NT2/D1 (cell line): ENCODE measurements at places on chromosomes 11 and 22.

GRCh38 chr11:132158696-132159095, 788.3 kb downstream of the NTM start:
- no peak for DNase-seq

DNA sequence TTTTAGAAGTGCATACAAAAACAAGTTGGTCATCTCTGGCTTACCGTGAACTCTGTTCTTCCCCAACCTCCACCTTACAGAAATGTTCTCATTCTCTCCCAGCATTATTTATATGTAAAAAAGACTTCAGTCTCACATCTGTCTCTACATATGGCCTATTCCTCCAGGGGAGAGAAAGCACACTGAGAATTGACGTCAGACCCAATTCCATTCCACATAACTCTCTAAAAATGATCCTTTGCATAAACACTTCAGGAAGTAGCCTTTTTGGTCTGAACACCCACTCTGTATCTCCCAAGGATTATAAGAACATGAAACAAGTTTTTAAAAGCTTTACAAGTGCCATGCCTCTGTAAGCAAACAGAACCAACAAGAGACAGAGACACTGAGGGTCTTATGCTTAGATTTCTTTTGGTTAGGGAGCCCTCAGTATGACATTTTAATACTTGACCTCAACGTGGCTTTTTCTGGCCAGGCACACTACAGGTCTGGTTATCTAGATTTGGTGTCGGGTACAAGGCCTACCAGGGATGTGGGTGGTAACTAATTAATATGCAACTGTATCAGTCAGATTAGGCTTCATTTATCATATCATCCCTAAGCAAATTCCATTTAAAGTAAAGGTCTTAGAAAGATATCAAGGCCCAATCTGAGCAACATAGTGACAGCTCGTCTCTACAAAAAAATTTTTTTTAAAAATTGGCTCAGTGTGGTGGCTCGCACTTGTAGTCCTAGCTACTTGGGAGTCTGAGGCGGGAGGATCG, 48.5 kb upstream of the PPP2R1B start:
- DNase-seq, result no peak

DNA sequence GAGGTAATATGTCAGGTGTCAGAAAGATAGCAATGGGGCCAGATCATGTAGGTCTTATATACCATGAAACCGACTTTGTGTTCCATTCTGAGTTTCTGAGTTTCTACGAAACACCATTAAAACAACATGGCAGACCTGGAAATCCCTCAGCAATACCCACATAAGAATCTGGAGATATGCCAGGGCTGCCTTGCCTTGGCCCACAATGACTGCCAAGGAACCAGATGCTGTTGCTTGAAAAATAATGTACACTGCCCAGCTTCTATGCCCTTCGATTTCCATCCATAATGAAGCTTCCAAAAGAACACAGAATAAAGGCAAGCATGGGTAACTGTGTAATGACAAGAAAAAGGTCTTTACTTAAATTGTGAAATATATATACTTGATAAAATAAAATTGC, 277.4 kb downstream of the SOX6 start:
- DNase-seq, result no peak

DNA sequence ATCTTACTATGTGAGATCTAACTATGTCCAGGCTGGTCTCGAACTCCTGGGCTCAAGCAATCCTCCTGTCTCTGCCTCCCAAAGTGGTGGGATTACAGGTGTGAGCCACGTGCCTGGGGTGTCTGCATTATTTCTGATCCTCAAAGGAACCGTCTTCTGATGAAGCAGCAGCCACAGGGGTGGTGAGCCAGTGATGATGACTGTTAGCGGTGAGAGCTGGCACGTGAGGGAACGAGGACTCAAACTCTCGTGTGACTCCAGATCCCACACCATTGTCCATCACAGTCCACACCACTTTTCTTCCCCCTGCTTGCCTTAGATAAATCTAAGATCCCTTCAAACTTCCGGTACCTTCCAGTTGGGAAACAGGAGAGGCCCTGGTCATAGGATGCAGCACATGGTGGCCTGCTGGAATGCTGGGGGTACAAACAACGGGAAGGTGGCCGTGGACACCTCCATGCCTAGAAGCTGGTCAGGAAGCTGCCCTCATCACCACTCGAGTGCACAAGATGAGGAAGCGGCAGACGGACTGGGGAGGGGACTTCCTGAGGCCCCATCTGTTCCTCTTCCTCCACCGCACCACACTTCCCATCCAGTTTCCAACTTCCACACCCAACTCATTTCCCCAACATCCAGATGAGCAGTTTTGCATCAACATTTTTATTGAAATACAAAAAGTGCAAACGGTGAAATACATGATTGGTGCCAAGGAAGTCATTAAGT, 23.8 kb downstream of the ARHGAP1 start:
- DNase-seq, result no peak

GRCh38 chr11:1625541-1625940, 3.6 kb upstream of the KRTAP5-4 start:
- DNase-seq, result no peak

- DNase-seq, result no peak
These were observed 8.6 kb upstream of the IGLL5 start for GRCh38 chr22:22878801-22879674.

DNA sequence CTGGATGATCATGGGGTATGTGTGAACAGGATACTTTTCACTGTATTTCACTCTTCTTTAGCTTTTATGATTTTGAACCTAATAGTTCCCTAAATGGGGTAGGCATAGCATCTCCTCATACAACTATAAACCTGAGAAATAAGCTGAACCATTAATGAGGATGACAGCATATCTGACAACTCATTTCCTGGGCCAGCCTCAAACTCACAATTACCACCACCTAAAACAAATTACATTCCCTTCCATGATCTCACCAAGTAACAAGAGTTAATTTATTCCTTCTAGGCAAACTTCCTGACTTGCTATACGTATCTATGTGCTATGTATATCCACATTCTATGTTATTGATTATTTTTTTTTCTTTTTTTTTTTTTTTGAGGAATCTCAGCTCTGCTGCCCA, 23.0 kb downstream of the SIK3 start:
- no peak for DNase-seq

GRCh38 chr11:16812274-16812673, 73.8 kb downstream of the C11orf58 start:
- DNase-seq, result peak; percentile 32

DNA sequence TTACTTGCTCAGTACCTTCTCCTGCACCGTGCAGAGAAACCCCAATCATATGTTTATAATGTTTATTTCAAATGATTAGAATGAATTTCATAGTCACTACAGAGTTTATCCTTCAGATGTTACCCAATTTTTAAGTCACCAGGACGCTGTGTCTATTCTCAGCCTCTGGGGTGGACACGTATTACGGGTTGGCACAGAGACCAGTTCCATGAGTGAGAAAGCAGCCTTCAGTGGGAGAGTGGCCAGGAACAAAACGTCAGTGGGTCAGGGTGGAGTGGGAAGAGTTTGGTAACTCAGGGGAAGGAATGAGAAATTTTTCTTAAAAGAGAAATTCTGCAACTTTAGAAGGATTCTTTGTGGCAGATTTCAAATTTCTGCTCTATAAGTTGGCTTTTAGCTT, 77.1 kb upstream of the MTMR2 start:
- no peak for DNase-seq

DNA sequence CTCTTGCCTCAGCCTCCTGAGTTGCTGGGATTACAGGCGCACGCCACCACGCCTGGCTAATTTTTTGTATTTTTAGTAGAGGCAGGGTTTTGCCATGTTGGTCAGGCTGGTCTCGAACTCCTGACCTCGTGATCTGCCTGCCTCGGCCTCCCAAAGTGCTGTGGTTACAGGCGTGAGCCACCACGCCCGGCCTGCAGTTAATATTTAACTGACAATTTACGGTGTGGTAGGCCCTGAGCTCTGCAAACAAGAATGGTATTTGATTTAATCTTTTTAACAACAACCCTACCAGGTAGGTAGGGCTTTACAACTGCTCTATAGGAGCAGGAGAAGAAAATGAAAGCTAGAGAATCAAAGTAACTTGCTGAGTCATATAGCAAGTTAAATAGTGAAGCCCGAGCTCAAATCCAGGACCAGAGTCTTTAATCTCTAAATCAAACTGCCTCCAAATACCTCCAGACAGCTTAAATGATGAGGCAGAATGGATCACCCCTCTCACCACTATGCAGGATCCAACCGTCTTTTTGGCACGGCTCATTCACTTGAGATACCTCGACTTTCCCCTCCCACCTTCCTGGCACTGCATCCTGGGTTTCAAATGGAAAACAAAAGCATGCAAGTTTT, 9.4 kb downstream of the UEVLD start:
- DNase-seq, result no peak

- no peak for DNase-seq
These were observed 3.4 kb upstream of the SCGB2A2 start for GRCh38 chr11:62266558-62266957.

DNA sequence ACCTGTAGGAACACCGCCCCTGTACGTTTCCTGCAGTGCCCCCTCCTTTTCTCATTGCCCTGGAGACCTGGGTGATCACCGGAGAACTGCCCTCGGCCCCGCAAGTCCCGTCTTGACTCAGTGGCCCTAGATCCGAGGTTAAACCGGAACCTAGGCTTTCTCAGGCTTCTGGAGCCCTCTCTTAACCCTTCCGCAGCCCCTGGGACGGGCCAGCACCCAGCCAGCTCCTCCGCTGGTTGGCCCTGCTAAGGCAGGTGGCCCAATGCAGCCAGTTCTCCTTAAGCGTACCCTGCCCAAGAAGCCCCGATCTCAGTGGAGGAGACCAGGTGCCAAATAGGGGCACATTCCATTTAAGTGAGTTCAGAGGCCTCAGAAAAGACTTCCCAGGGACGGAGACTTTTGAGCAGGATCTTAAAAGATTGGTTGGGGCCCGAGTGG, 776 bp downstream of the NLRX1 start:
- peak; percentile 70 for DNase-seq

GRCh38 chr11:119179983-119180382, 5.3 kb upstream of the NHERF4 start:
- no peak for DNase-seq

GRCh38 chr22:45019861-45020655, 10.3 kb upstream of the PHF21B start:
- DNase-seq, result no peak

- no peak for DNase-seq
These were observed 114.3 kb upstream of the CSNK2A3 start for GRCh38 chr11:11467312-11467711.

- peak; percentile 35 for DNase-seq
These were observed 17.9 kb downstream of the KCNE3 start for GRCh38 chr11:74449369-74449931.

DNA sequence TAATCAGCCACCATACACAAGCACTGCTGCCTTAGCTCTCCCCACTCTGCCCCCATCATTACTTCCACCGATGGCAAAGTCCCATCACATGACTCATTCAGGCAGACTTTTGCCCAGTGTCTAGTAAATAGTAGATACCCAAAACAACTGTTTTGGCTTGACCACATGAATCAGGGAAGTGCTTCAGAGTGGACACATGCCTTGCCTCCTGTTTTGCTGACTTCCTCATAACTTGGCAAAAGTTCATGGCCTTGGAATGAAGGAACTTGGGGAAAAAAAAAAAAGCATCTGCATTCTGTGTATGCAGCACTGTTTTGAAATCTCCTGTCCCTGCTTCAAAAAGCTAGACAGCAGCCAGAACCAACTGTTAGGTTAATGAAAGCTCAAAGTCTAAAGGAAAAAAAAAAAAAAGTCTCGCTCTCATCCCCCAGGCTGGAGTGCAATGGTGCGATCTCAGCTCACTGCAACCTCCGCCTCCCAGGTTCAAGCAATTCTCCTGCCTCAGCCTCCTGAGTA, 335.3 kb downstream of the FAM181B start:
- no peak for DNase-seq

GRCh38 chr11:78214331-78215194, 25.8 kb downstream of the USP35 start:
- no peak for DNase-seq

- DNase-seq, result no peak
These were observed 28.0 kb upstream of the MYRF start for GRCh38 chr11:61724437-61724836.

DNA sequence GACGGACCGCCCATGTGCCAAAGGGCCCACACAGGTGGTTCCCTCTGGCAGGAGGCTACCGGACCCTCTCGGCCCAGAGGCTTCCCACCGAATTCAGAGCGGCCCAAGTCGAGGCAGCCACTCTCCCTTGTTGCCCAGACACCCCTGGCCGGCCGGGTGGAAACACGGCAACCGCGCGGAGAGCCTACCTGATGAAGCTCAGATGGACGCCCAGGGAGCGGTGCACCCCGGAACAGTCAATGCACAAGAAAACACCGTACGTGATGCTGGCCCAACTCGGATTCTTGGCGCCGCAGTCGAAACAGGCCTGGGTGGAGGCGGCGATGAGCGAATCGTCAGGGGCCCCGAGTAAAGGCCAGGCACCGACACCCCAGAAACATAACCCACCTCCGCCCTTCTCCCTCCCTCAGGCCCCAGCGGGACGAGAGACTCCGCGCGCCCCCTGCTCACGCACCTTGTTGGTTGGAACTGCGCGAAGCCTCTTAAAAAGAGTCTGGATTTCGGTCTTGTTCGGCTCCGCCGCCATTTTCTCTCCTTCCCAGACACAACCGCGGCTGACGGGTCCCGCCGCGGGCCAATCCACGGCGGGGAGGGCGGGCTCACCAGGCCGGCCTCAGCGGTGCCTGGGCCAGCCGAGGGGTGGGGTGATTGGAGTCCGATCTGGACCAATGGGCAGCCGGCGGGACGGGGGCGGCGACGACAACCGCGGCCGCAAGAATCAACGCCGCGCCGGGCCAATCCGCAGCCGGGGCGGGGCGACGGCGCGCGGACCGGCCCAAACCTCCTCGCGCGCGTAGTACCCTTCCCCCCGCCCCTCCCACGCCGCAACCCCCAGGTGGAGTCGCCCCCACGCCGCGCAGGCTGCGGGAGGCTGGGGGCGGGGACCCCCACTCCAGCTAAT, at the start of gene ARFGAP2:
Gene ARFGAP2, minus strand, starts transcription at position 552 of the 901 bp plus-strand sequence. Its CDS starts 26 bp downstream, at position 526.
- DNase-seq, result peak; percentile 95

GRCh38 chr11:95723361-95723942, 66.1 kb downstream of the FAM76B start:
- DNase-seq, result no peak

GRCh38 chr11:95684170-95684569, 105.4 kb downstream of the FAM76B start:
- DNase-seq, result no peak

DNA sequence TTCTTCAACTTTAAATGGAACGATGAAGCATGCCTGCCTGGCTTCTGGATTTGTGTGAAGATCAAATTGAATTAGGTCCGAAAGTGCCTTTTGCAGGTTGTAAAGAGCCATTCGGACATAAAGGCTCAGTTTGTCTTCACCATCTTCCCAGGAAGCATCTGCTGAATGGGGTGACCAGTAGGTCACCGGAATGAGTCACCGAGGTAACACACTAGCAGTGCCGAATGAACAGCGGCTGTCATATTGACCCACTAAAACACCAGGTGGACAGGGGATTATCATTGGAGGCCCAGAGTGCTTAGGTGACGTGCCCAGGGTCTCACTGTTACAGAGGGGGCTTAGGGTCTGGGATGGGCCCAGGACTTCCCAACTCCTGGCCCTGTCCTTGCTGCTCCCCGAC, 43.1 kb upstream of the MYH9 start:
- no peak for DNase-seq
